Fibroblast of villous mesenchyme (primary cell): ENCODE measurements at places on chromosomes 5 and 9.

DNA sequence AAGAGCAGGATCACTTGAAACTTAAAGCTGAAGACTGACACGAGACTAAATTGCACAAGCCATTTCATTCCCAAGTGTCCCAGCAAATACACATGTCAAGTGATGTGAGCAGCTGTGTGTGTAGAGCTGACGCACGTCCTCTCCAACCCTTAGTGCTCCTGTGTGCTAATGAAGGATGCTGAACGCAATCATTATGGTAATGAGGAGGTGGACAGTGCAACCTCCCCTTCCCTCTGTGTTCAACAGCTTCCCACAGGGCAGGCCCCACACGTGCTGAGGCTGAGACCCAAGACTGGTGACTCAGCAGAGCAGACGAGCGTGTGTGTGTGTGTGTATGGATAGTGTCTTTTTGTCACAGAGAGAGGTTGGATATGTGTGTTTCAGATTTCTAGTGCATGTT lies 702.1 kb downstream of the SEMA5A start:
- peak; percentile 93 for DNase-seq

DNA sequence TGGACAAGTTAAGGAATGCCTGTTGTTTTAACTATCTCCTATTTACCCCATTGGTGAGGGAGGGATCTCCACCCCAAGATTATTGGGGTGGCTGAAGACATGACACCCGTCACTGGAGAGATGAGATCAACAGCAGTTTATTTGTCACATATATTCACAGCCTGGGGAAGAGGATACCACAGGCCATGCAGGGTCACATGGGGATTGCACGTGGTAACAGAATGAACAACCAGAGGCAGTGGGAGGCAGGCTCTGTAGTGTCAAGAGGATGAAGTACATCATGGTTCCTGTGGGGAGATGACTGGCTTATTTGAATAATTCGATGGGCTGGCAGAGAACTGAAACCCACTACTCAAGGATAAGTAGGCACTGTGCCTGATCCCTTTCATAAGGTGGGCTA lies 18.6 kb upstream of the SHISAL2B start:
- DNase-seq: no peak

- peak; percentile 41 for DNase-seq
Measured at GRCh38 chr9:110015759-110016158, 192.2 kb downstream of the C9orf152 start.

- no peak for DNase-seq
Measured at GRCh38 chr5:156515803-156516360, 188.9 kb downstream of the SGCD start.

- DNase-seq: no peak
Measured at GRCh38 chr5:134406390-134406789, 5.3 kb downstream of the CDKN2AIPNL start.

DNA sequence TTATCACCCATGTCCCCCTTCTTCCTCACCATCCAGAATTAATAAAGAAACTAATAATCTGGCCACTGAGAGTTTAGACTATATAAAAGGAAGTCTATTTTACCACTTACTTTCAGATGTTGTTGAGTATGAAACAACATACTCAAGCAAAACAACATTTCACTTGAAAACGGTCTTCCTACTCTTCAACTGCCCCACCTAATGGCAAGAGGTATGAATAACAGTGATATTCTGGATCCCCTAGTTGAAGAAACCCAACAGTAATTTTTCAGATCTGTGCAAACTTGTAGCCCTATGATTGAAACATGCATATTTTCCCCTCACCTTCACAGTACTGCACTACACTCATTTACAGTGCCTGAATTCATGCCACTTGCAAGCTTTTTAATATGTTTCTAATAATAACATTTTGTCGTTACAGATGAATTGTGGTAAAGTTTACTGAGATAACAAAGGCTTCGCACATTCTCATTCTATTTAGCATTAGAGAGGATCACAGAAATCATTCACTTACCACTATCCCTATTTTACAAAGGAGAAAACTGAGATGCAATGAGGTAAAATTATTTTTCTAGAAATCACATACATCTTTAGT lies 267.9 kb upstream of the PDE4D start:
- DNase-seq: peak; percentile 34

GRCh38 chr5:123209502-123210027 lies 120.5 kb downstream of the PRDM6 start:
- DNase-seq: peak; percentile 79

GRCh38 chr5:14142827-14143545 lies at the start of gene TRIO:
Gene TRIO (plus strand): TSS chr5:14143342. CDS start chr5:14143726, 384 bp downstream.
- peak; percentile 94 for DNase-seq

DNA sequence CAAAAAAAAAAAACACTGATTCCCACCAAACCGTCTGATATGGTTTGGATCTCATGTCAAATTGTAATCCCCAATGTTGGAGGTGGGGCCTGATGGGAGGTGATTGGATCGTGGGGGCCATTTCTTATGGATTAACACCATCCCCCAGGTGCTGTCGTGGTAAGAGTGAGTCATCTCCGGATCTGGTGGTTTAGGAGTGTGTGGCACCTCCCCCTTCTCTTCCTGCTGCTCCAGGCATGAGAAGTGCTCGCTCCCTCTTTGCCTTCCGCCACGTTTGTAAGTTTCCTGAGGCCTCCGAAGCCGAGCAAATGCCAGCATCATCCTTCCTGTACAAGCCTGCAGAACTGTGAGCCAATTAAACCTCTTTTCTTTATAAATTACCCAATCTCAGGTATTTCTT lies 45.2 kb downstream of the HSD17B3 start:
- DNase-seq: no peak

GRCh38 chr5:102974177-102974576 lies 145.8 kb downstream of the GIN1 start:
- no peak for DNase-seq

DNA sequence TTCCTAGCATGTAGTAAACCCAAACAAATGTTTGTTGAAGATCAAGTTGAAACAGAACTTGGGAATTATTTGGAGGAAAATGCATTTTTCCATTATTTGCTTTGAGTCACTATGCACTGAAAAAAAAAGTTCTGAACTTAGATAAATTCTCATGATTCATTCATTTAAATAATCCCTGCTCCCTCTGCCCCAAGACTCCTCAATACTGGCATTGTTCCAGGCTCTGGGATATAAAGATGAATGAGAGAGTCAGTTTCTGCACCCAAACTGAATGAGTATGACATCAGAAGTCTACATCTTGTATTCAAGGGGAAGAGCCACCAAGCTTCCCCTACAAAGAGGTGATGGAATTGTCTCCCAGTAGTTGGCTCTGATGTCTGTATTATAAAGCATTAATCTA lies 123.9 kb downstream of the SEC61B start:
- DNase-seq: no peak

DNA sequence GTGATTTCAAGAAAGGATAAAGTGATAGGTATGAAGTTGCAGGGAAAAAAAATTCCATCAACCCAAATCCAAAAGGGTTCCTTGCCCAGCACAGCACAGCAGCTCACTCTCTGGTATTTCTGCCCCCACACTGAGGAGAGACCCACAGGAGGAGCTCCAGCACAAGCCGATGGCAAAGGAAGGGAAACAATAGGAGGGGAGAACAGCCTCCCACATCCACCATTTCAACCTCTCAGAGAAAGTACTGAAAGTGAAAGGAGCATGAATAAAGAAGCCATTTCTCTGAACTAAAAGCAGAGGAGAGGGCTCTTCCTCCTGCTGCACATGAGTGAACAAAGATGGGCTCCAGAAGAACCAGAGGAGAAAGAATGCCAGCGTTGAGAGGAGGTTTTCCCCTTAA lies 54.9 kb upstream of the ZSWIM6 start:
- DNase-seq: peak; percentile 71

DNA sequence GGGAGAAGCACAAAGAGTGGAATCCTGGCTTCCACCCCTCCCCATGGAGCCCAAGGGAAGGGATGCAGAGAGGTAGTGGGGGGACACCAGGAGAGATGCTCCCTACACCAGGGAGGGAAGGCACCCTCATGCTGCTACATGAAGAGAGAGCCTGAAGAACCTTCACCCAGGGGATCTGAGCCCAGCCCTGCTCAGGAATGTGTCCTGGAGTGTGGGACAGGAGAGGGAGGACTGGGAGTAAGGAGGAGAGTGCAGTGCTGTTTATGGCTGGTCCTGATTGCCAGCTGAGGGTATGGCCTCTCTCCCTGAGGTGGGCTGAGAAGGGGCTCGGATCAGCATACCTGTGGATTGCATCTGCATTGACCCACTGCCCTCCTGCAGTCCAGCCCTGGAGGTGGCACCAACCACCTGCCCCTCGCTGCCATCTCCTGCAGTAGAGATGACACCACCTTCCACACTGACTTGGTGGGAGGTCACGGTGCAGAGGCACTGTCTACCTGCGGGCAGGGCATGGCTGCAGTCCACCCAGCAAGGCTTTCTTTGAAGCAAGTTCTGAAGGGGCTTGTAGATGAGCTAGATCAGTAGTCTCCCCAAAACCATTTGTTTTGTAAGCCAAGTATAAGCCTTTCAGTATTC lies 114.9 kb upstream of the SLC25A48 start:
- DNase-seq: no peak
